Glutamatergic neuron (in vitro differentiated cells): ENCODE measurements at places on chromosomes 3 and 15. TPM values are rescaled to one million over a fixed set of nuclear protein-coding genes. Genes with fewer than 3 reads are reported as not detected.

SPATA12 gene
- total RNA-seq: not detected

MUC4 gene
- total RNA-seq: 2.5 TPM

RTP3 gene
- total RNA-seq: not detected

RASGRF1 gene
- total RNA-seq: 0.32 TPM

DNA sequence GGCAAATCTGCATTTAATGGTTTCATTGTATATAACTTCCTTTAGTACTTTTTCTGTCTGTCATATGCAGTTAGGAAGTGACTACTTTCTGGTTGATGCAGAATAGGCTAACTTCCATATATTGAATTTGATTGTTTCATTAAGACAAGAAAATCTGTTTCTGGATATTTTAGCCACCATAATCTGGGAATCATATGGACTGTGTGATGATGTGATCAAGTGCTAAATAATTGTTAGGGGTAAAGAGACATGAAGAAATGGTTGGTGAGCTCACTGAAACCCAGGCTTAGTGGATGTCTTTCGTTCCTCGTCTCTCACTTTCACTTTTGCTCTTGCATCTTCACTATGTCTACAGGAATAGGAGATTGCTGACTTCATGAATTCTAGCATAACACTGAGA is 3.5 kb upstream of the MNS1 start:
- peaks cover 6% of the 10 kb centered on the region for H3K4me1 ChIP-seq
- no peak overlapping the region for H3K4me3 ChIP-seq
- H3K36me3 ChIP-seq: no peaks in the 10 kb centered on the region
- no peak overlapping the region for H3K27ac ChIP-seq

DNA sequence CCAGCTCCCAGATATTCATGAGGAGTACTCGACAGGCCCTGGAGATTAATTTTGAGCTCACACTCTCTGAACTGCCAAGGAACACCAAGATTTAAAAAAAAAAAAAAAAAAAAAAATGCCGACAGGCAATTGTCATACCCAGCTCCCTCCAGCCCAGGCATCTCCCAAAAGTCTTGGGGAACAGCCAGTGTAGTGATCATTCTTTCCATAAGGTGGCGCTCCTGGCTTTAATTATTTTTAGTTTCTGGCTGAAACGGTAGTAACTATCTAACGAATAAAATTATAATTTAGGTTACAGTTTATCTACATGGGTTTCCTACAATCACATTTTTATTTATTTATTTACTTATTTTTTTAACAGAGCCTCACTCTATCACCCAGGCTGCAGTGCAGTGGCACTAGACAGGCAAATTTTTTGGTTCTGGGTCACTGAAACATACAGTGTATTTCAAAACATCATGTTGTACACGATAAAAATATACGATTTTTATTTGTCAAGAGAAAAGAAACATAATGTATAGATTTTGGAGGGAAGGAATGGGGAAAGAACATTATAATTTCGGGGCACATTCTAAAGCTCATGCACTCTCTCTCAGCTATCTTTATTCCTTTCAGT is 157.3 kb downstream of the ADAMTS9 start:
- no peak overlapping the region for H3K4me3 ChIP-seq
- no peak overlapping the region for H3K27ac ChIP-seq
- no peaks in the 10 kb centered on the region for H3K36me3 ChIP-seq
- no peaks in the 10 kb centered on the region for H3K27me3 ChIP-seq
- peaks cover 12% of the 10 kb centered on the region for H3K4me1 ChIP-seq
- DNase-seq: peak; percentile 54

DNA sequence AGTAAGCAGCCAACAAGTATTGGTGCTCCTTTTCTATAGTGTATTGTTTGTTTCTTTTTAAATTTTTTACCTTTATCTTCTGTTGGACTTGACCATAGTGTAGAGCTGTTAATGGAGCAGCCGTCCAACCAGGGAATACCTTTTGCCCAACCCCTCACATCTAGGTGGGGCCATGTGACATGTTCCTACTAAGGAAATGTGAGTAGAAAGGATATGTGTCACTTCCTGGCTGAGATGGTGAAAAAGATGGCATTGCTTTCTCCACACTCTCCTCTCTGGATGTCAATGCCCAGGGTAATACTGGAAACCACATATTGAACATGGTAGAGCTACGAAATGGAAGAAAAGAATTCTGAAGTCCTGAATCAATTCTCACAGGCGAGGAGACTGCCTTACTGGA is 218.8 kb downstream of the TBL1XR1 start:
- DNase-seq: no peak
- H3K27ac ChIP-seq: no peak overlapping the region
- no peak overlapping the region for H3K4me3 ChIP-seq
- H3K36me3 ChIP-seq: peaks cover 6% of the 10 kb centered on the region
- H3K27me3 ChIP-seq: no peaks in the 10 kb centered on the region

DNA sequence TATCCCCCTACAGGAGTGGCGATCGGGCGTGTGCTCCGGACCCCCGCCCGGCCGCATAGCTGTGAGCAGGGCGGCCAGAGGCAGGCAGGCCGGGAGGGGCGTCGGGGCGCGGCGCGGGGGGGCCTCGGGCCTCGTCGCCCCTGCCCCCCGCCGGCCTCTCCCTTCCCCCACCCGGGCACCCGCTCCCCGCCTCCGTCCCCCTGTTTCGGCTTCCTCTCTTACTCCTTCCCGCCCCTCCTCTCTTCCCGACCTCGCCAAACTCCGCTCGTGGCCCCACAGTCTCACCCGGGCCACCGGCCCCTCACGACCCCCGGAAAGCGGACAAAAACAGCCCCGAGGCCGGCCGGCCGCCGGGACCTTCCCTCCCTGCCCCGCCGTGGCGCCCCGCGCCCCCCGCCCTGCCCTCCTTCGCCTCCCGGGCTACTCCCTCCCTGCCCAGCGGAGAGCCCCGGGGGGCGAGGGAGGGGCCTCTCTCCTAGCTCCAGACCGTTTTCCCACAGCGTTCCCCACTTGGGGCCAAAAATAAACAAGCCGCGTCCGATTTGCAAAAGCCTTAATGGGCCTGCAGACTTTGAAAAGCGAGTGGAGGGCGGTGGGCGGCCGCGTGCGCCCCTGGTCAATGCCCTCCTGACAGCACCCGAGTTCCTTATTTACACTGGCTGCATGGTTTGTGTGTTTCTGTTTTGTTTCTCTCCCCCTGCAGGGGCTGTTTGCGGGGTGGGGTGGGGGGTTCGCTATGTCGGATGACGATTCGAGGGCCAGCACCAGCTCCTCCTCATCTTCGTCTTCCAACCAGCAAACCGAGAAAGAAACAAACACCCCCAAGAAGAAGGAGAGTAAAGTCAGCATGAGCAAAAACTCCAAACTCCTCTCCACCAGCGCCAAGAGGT is 1.0 kb downstream of the UBE2E1 start:
- H3K4me3 ChIP-seq: peak overlapping the region; percentile 95
- H3K27me3 ChIP-seq: peaks cover 11% of the 10 kb centered on the region
- peaks cover 5% of the 10 kb centered on the region for H3K36me3 ChIP-seq
- DNase-seq: peak; percentile 44

DNA sequence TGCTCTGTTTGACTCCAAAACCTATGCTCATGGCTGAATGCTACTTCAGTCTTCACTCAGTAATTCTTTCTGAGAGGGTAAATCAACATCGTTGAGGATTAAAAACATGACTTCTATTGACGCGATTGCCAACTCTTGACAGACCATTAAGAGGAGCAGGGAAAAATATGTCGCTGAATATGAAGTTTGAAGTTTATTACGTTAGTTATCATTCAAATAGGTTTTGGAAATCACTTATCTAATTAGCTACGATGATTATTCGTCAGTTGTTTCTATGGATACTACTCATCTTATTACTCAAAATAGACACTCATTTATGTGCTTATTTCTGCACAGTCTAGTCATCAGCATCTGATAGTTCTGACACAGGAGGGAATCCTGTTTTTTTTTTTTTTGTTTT is 279.2 kb upstream of the TBL1XR1 start:
- H3K27me3 ChIP-seq: no peaks in the 10 kb centered on the region
- H3K4me3 ChIP-seq: no peak overlapping the region
- DNase-seq: no peak
- peaks cover 7% of the 10 kb centered on the region for H3K4me1 ChIP-seq
- H3K36me3 ChIP-seq: no peaks in the 10 kb centered on the region

GRCh38 chr3:12983319-12983718 is 89.9 kb downstream of the IQSEC1 start:
- H3K27me3 ChIP-seq: peaks cover 10% of the 10 kb centered on the region
- no peak for DNase-seq
- no peak overlapping the region for H3K27ac ChIP-seq
- no peaks in the 10 kb centered on the region for H3K36me3 ChIP-seq

GRCh38 chr15:90165659-90166489 is 35.3 kb upstream of the SEMA4B start:
- H3K27ac ChIP-seq: no peak overlapping the region
- H3K4me3 ChIP-seq: no peak overlapping the region
- H3K36me3 ChIP-seq: no peaks in the 10 kb centered on the region
- H3K4me1 ChIP-seq: no peaks in the 10 kb centered on the region
- no peaks in the 10 kb centered on the region for H3K27me3 ChIP-seq
- no peak for DNase-seq

GRCh38 chr15:61421470-61421869 is 192.4 kb upstream of the RORA start:
- peaks cover 2% of the 10 kb centered on the region for H3K27me3 ChIP-seq
- no peak for DNase-seq
- H3K4me3 ChIP-seq: no peak overlapping the region
- no peaks in the 10 kb centered on the region for H3K36me3 ChIP-seq
- H3K4me1 ChIP-seq: peaks cover 2% of the 10 kb centered on the region
- H3K27ac ChIP-seq: no peak overlapping the region

- no peak for DNase-seq
- H3K27me3 ChIP-seq: peaks cover 18% of the 10 kb centered on the region
- peak overlapping the region; percentile 4 for H3K27ac ChIP-seq
- peaks cover 23% of the 10 kb centered on the region for H3K4me1 ChIP-seq
These were observed 99.7 kb downstream of the ADCY5 start for GRCh38 chr3:123349201-123349535.

DNA sequence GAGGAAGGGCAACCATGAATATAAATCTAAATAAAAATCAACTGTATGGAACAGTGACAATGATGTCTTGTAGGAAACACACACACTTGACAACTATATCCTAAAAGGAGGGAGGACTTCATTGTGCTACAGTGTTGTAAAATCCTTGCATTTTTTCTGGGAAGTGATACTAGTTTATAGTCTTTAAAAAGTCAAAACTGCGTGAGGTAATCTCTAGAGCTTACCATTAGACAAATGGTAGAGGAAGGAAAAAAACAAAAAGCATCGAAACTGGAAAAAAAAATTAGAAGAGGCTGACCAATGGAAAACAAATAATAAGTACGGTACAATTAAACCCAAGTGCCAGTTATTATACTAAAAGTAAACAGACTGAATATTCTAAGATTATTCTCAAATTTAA is 38.7 kb downstream of the CHSY1 start:
- H3K36me3 ChIP-seq: no peaks in the 10 kb centered on the region
- peaks cover 11% of the 10 kb centered on the region for H3K4me1 ChIP-seq
- DNase-seq: no peak
- H3K27ac ChIP-seq: no peak overlapping the region
- no peak overlapping the region for H3K4me3 ChIP-seq

GRCh38 chr3:26574766-26575165 is 47.8 kb upstream of the LRRC3B start:
- H3K4me3 ChIP-seq: no peak overlapping the region
- no peak for DNase-seq
- H3K4me1 ChIP-seq: no peaks in the 10 kb centered on the region

DNA sequence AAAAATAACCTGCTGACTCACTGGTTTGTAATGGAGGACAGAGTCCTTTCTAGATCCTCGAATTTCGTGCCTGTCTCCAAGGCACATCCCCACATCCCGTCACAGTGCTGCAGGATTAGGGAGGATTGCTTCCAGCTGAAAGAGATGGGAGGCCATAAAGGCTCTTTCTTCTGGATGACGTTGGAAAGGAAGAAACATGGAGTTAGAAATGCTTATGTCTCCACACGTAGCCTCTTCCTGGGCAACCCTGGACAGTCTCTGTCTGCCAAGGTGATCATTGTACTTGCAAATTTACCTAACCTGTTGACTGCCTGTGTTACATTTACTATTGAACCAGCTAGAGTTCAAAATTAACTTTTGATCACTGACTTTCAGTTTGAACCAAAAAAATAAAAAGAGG is 27.6 kb upstream of the VILL start:
- H3K4me1 ChIP-seq: no peaks in the 10 kb centered on the region
- H3K27me3 ChIP-seq: peaks cover 1% of the 10 kb centered on the region
- H3K36me3 ChIP-seq: no peaks in the 10 kb centered on the region
- DNase-seq: no peak
- H3K4me3 ChIP-seq: no peak overlapping the region

GRCh38 chr3:52291508-52292181 is 4.0 kb downstream of the GLYCTK start:
- H3K4me1 ChIP-seq: peaks cover 19% of the 10 kb centered on the region
- peaks cover 4% of the 10 kb centered on the region for H3K27me3 ChIP-seq
- H3K36me3 ChIP-seq: no peaks in the 10 kb centered on the region
- no peak overlapping the region for H3K4me3 ChIP-seq

DNA sequence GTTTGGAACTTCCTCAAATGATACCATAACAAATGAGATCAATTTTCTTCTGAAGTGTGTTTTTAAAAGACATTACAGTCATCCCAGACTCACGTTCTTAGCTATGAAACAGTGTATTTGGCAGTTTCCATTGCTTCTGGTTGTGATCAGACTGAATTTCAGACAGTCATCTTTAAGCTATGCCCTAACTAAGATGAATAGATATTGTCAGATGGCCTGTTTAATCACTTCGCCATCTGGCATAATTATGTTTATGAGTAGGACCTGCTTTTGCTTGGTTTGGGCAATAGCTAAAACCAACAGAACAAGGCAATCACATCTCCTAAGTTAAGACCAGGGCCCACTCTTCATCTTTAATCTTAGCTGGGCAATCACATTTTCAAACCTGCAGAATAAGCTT is 313.1 kb downstream of the SV2B start:
- no peaks in the 10 kb centered on the region for H3K27me3 ChIP-seq
- H3K4me3 ChIP-seq: no peak overlapping the region
- no peaks in the 10 kb centered on the region for H3K36me3 ChIP-seq
- H3K27ac ChIP-seq: no peak overlapping the region
- no peak for DNase-seq

DNA sequence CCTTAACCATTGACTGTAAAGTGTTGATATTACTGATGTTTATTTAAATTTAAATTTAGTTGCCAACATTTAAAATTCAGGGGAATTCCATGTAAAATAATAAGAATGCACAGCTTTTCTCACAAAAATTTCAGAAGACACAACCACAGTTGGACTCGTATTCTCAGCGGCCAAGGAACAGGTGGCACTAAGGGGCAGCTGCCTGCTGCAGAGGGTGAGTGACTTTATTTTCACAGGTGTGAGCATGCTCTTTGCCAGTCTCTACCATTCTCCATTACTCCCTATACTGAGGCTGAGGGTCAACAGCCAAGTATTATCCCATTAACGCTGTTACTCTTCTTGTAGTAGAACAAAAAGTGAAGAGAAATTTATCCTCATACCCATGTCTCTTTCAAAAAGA is 92.1 kb upstream of the GADL1 start:
- no peak overlapping the region for H3K4me3 ChIP-seq
- no peak overlapping the region for H3K27ac ChIP-seq
- no peaks in the 10 kb centered on the region for H3K27me3 ChIP-seq
